Pulmonary artery endothelial cell (primary cell): ENCODE measurements at places on chromosomes 4 and X. TPM values are rescaled to one million over a fixed set of nuclear protein-coding genes. Genes with fewer than 3 reads are reported as not detected.

The UXT gene
- 89.2 and 117 TPM in 2 replicates for total RNA-seq

The PHEX gene
- 0.56 and 1.1 TPM in 2 replicates for total RNA-seq

The MAGEE1 gene
- total RNA-seq = 0.46 and 0.56 TPM in 2 replicates

The CXCL11 gene
- 1.9 and 2.6 TPM in 2 replicates for total RNA-seq
